ENCODE measurements at places on chromosomes 2 and 18. TPM values are rescaled to one million over a fixed set of nuclear protein-coding genes. Genes with fewer than 3 reads are reported as not detected.
A peak's percentile ranks its signal among the peaks of the same experiment; 100 is the strongest.

DNA sequence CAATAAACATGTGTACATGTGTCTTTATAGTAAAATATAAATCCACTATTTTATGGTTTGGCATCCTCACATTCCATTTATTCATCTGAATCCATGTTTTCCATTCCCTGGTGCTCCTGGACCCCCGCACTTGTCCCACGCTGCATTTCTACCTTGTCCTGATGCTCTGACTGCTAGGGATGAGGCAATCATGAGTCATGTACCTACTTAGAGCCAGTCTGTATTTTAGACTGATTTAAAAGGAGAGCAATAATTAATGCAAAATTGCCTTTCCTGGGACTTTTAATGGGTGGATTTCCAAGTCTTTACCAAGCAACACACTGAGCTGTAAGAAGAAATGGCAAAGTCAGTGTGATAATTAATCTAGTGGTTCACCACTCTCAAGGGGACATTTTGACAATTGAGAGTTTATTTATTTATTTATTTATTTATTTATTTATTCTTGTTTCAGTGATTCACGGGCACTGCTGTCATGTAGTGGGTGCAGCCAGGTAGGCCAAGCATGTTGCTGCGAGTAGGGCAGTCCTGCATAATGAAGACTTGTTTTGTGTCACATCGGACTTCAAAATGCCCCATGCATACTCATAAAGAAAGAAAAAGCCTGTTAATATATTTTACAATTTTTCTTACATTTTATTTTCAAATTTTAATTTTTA lies 419.3 kb upstream of the VWC2L start:
- peak; percentile 47 for DNase-seq

- DNase-seq: peak; percentile 57
Observed at GRCh38 chr2:42881732-42882131, 89.3 kb upstream of the HAAO start.

- DNase-seq: no peak
Observed at GRCh38 chr2:105117565-105117964, 79.7 kb downstream of the MRPS9 start.

Gene PMAIP1
- 37.9 TPM for total RNA-seq

Gene CHN1
- 11.0 TPM for total RNA-seq

- peak; percentile 75 for DNase-seq
Observed at GRCh38 chr2:217286833-217287232, 427.0 kb upstream of the TNP1 start.

DNA sequence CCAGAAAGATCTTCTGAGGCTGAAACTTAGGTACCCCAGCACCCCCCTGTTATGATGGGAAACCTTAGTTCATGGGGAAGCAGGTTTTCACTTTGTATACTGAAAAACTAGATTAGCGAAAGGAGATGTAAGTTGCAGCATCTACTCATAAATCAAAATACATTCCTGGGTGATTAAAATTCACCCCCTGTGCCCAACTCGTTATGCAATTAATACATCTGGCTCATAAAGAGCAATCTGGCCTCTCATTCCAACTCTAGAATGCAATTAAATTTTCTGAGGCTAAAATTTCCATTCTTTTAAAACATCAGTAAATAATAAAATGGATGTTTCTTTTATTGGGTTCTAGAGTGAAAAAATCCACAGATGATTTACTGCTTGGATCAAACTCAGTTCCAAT lies 110.9 kb upstream of the BZW1 start:
- DNase-seq: no peak

DNA sequence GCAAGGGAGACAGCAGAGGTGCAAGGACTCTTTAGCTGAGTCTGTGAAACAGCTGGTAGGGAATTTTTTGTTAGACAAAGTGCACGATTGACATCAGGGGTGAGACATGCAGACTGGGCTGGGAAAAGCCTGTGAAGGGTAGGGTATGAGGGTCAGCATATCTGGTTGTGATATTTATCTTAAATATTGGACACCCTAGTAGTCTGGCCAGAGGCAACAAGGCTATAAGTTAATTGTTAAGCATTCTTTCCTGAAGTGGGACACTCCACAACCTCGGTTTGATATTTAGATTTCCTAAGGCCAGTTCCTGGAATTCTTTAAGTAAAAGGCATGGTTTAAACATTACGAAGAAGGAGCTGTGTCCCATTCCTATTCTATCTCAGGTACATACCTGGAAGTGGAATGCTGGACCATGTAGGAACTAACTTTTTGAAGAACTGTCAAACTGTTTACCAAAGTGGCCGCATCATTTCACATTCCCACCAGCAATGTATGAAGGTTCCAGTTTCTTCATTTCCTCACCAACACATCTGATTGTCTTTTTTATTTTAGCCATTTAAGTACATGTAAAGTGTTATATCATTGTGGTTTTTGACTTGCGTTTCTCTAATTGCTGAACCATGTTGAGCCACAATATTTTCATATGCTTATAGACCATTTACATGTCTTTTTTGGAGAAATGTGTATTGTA lies 22.5 kb downstream of the EHBP1 start:
- DNase-seq: no peak

Gene PPP1R1C
- 5.2 TPM for total RNA-seq

Gene SRD5A2
- total RNA-seq: not detected

- DNase-seq: peak; percentile 9
Observed at GRCh38 chr18:52348209-52348608, 8.2 kb downstream of the DCC start.

Data from M059J (cell line).